EL (cell line): ENCODE measurements at places on chromosomes 11 and 22.
A peak's percentile ranks its signal among the peaks of the same experiment; 100 is the strongest.

- peak; percentile 30 for DNase-seq
Observed at GRCh38 chr11:27497284-27497866, 9.2 kb downstream of the LIN7C start.

DNA sequence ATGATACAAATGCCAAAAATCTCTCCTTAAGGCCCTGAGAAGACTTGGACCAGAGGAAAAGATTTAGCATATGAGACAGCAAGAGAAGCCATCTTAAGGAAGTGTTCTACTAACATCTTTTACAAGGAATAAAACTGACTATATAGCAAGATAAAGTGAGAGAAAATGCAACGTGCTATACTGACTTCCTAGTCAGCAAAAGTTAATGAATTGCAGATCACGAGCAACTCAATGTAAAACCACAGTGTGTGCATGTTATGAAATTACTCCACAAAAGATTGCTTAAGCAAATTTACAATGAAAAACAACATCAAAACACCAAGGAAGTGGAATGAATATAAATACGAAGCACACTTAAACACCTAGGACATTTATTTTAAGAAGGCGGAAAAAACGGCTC, 187.5 kb downstream of the CADM1 start:
- DNase-seq: no peak

DNA sequence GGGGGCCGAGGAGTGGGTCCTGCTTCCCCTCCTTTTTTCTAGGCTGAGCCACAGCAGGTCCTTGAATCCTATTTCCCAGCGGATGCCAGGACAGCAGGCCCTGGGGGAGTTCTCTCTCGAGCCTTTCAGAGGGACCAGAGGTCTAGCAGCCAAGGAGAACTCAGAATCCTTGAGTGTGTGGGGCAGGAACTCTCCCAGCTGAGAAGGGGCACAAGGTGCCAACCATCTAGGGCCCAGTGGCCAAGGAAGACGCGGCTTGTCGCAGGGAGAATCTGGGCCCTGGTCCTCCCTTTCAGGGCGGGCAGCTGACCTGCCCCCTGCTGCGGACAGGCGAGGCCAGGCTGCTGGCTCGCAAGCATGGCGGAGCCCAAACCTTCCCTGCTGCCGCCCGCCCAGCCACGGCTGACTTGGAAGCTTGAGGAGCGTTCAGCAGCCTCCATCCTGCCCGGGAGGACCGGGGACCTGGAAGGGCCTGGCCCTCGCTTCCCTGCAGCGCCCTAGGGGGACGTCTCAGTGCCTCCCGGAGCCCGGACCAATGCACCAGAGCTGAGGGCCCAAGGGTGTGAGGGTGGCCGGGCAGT, 972 bp upstream of the TSSC4 start:
- DNase-seq: no peak

DNA sequence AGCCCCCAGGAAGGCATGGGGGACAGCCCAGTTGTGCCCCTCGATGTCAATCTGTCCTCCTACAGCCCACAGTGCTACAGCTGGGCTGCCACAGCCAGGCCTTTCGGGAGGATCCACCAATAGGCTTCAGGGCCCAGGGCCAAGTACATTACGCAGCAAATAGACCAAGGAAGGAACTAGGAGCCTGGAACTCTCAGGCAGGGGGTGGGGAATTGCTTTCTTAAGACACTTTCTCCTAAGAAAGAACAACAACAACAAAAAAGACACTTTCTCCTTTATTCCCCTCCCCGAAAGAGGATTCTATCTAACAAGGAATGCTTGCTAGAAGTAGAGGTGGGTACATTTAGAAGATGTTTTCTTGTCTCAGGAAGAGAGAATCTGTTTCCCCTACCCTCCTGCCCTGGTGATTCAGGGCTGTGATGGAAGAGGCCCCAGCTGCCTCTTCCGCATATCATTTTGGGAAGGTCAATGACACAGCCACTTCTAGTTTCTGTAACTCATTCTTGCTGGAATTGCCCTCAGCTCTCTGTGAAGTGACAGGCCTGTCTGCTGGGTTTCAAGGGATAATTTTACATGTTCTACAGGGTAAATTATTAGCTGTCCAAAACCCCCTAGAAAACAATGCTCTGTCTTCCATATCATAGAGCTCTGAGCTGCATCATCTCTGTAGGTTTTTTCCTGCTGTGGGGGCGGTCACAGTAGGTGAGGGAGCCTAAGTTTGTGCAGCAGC, 6.0 kb upstream of the MALAT1 start:
- DNase-seq: peak; percentile 89

DNA sequence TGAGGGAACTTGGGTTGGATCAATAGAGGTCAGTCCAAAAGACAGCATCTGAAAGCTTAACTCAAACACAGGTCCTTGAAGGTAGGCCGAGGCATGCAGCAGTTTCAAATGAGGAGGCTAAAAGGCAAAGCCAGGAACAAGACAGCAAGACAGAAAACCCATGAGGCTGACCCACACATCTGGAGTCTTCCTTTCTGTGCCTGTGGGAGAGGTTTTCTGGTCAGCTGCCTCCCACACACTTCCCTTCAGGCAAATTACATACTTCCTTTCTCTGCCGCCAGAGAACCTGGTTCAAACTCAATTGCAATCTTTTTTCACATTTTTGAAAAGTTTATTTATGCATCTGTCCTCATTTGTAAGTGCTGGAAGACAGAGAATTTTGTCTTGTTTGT, 29.8 kb upstream of the CRTAM start:
- peak; percentile 76 for DNase-seq

- no peak for DNase-seq
Observed at GRCh38 chr11:116537709-116538108, 235.1 kb downstream of the BUD13 start.

GRCh38 chr22:22389467-22389866, 119.1 kb downstream of the ZNF280B start:
- DNase-seq: no peak

DNA sequence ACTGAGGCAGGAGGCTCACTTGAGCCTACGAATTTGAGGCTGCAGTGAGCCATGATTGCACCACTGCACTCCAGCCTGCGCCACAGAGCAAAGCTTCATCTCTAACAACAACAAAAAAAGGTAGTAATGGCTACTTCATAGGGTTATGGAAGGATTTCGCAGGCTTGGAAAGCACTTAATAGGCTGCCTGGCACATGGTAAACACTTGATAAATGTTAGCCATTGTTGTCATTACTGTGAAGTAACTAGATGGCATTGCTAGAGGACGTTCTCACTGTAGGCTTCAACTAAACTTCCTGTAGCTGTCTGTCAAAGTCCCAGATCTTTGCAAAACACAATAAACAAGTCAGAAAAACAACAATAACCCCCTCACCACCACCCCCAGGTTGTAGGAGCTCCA, 357.2 kb upstream of the NARS2 start:
- DNase-seq: no peak

GRCh38 chr11:61815790-61816735, 740 bp downstream of the FADS1 start:
- peak; percentile 91 for DNase-seq

DNA sequence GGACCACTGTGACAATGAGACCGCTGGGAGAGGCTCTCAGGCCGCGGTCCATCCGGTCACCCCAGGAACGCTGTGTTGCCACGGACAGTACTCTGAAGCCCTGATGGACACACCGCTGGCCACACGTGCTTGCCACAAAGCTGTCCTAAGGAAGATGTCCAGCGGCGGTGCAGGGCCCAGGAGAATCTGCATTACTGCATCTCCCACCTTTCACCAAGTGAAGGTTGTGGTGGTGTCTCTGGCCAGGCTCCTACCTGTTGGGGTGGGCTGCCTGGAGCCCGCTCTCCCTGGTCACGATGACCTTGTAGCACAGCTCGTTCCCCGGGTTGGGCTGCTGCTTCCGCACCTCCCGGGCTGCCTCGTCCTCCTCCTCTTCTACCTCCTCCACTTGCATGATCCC, 4.2 kb downstream of the TTLL12 start:
- no peak for DNase-seq

GRCh38 chr11:112398798-112399478, 138.3 kb upstream of the PLET1 start:
- DNase-seq: no peak

- peak; percentile 78 for DNase-seq
Observed at GRCh38 chr11:46389450-46390330, 1.9 kb downstream of the CHRM4 start.

DNA sequence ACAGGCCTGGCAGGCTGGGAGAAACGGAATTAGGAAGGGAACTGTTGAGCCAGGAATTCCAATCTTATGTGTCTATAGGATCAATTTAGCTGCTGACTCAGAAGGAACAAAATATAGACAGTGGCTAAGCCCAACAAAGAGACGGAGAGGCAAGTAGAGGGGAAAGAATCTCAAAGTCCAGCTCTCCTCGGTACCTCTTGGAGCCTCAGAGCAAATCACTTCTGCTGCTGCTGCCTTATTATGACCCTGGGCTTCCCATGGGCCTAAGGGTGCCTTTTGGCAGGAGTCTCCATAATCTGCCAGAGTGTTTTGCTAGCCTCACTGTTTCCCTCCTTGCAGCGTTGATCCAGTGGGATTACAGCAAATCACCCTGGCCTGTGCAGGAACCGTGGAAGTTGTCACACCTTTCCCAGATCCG, 31.7 kb downstream of the PAX6 start:
- DNase-seq: peak; percentile 77

- no peak for DNase-seq
Observed at GRCh38 chr11:76788661-76789442, 5.7 kb downstream of the TSKU start.

GRCh38 chr11:109974523-109974922, 118.7 kb upstream of the ZC3H12C start:
- DNase-seq: no peak

DNA sequence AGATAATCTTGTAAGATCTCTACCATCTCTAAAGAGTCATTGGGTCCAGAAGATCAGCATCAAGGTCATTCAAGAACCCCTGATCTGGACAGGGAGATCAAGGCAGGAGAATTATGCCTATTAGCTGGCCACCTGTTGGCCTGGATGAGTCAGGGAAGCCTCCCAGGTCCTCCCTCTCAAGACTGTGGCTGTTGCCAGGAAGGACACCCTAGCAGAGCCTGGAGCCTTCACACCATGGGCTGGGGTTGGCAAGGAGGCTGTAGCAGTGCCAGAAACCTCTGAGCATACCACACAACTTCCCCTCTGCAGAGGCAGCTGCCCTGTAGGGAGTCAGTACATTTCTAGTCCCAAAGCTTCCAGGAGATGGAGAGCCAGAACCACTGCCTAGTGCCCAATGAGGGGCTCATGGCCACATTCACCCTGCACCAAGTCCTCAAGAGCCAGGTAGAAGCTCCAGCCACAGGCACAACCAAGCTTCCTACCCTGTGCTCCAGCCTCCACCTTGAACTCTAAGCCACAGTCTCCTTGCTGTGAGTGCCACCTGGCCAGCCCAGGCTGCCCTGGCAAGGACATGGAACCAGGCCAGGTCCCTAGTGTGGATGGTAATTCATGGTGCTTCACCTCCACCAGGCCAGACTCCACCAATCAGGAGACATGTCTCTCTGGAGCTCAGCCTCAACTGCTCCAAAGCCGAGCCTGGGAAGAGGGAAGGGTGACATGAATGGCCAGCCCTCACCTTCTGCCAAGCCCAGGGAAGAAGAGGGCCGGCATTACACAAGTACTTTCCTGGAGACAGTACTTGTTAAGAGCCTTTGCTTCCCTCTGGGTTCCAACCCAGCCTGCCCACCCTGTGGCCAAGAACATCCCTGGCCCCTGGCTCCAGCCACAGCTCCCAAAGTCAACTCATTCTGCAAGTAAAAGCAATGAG, 124.3 kb downstream of the BUD13 start:
- DNase-seq: no peak

GRCh38 chr11:67642173-67643120, 2.9 kb upstream of the TBX10 start:
- no peak for DNase-seq

GRCh38 chr22:34879001-34879400, 187.0 kb upstream of the ISX start:
- peak; percentile 79 for DNase-seq

GRCh38 chr11:83827940-83828554, 541.9 kb upstream of the CCDC90B start:
- DNase-seq: peak; percentile 50

GRCh38 chr11:120135838-120136237, 2.1 kb downstream of the TRIM29 start:
- DNase-seq: no peak

DNA sequence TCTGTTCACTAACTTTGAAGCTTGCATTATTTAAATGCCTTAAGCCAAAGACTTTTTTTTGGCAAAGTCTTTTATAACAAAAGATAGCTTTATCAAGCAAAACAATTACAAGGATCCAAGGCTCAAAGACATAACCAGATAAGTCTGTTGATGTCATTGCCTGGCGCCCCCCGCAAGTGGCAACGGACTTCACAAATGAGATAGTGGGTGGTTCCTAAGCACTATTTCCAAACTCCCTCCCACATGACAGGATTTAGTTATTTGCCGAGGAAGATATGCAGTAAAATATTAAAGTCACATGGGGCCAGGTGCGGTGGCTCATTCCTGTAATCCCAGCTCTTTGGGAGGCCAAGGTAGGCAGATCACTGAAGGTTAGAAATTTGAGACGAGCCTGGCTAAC, 194.2 kb upstream of the DDI1 start:
- DNase-seq: no peak

DNA sequence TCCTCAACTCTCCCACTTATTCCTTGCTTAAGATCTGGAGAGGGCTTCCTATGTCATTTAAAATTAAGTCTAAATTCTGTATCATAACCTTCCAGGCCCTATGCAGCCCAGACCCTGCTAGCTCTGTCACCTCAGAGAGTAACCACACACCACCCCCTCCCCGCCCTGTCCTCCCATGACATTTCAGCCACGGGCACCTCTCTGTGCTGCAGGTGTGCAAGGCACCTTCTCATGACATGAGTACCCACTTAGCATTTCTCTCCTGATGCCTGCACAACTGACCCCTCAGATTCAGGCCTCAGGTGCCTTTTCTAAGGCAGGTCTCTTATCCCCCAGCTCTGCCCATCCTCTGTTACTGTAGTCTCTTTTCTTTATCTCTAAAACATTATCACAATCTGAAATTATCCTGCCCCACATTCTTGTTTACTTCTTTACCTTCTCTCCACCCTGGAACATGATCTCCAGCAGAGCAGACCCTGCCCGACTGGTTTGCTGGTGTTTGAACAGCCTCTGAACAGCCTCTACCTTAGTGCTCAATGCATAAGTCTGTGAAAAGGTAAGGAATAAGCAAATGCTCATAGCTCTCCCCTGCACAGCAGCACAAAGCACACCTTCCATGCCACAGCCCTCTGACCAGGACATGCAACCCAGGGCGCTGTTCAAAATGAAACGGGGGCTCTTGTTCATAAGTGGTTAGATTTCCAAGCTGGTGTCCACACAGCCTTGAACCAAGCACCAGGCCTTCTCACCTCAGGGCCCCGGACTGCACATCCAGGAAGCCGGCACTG, 196.1 kb upstream of the B3GAT1 start:
- no peak for DNase-seq

- DNase-seq: no peak
Observed at GRCh38 chr11:289398-289711, 429 bp downstream of the PGGHG start.

DNA sequence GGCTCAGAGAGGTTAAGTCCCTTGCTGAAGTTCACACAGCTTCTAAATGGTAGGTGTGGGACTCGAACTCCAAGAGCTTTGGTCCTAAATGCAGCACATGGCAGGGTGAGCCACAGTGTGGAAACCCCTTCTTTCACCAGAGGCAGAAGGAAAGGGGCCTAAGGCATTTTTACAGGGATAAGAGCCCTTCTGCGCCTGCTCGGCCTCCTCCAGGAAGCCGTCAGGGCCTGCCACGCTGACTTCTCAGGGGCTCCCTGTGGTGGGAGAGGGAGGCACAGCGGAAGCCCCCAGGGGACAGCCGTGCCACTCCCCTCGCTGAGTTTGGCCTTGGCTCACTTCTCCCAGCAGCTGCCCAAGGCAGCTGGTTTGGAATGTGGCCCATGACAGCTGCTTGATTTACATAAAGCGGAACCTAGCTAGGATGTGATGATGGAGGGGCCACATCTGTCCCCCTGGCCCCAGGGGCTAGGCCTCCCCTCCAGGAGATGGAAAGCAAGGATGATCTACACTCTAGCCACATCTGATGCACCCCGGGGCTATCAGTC, 35.4 kb downstream of the CD82 start:
- DNase-seq: no peak
